ENCODE measurements at places on chromosomes 4 and X.

GRCh38 chrX:86917959-86918358 is 599.6 kb upstream of the KLHL4 start:
- no peak for DNase-seq

DNA sequence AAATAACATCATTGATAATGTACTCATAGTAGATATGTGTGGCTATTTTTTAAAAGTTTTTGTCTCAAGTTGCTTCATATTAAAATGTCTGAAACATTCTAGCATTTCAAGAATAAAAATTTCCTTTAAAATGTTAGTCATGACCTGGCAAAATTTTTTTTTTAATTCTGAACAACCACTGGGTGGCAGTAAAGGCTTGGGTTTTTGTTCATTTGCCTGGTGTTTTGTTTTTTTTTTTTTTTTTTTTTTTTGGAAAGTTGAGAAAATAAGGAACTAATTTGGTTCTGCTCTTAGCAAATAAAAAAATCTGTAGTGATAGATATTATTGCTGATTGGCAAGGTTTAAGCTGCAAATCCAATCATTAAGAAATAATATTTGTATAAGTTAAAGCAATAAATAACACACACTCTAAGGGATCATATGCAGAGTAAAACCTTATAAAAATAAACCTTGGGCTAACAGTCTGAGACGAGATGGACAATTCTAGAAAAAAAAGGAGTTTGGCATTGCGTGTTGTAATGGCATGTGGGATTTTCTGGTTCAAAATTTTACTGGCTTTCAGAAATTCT is 81.4 kb downstream of the CEP44 start:
- DNase-seq, result no peak

DNA sequence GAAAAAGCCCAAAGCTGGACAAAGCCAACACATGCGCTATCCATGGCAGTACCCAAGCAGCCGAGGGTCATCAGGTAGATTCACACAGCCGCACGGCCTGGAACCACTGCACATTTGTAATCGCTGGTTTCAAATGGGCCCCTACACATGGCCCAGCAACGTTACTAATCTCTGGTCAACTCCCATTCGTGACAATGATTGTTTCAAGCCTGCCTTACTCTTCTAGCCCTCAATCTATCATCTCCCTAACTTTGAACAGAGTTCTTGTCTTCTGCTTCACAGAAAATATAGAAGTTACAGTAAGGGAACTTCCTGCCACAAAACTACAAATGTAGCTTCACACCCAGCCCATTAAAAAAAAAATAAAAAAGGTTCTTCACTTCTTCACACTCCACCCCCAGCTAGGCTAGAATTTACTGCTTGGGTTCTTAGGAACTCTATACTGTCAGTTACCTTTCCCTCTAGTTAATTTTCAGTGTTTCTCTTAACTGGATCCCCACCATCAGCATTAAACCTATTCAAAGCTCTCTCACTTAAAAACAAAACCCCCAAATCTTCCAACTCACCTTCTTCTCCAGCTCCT is 24.2 kb downstream of the CASP3 start:
- no peak for DNase-seq

- DNase-seq, result no peak
Measured at GRCh38 chr4:166309286-166309685, 436.2 kb downstream of the TLL1 start.

- DNase-seq, result no peak
Measured at GRCh38 chrX:134669378-134670098, 11.3 kb upstream of the PLAC1 start.

DNA sequence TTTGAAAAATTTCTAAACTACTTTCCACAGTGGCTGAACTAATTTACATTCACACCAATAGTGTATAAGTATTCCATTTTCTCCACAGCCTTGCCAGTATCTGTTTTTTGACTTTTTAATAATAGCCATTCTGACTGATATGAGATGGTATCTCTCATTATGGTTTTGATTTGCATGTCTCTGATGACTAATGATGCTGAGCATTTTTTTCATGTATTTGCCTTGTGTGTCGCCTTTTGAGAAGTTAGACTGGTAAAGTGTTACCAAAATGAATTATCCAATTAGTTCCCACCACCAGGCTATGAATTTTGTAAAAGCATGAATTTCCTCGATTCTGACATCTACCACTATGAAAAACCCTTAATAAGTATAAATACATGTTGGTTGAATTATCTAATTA is 242.2 kb upstream of the GK2 start:
- no peak for DNase-seq

GRCh38 chr4:98710831-98711230 is 52.4 kb upstream of the TSPAN5 start:
- no peak for DNase-seq

GRCh38 chrX:23699636-23700194 is 32.4 kb downstream of the PRDX4 start:
- no peak for DNase-seq

GRCh38 chr4:40448875-40449274 is 113.7 kb downstream of the CHRNA9 start:
- DNase-seq, result no peak
